ENCODE measurements at places on chromosomes 5 and 9. TPM values are rescaled to one million over a fixed set of nuclear protein-coding genes. Genes with fewer than 3 reads are reported as not detected.

TTLL11 gene
- 5.1 TPM for total RNA-seq

SPATA31A3 gene
- total RNA-seq, result not detected

N4BP3 gene
- 5.1 TPM for total RNA-seq

TLX3 gene
- total RNA-seq, result not detected

PDZD2 gene
- 13.5 TPM for total RNA-seq

POLR3G gene
- 1.9 TPM for total RNA-seq

NLN gene
- 11.6 TPM for total RNA-seq

Measured in hematopoietic multipotent progenitor cell (in vitro differentiated cells).